Right kidney (tissue), 9 donors: ENCODE measurements at places on chromosomes 2 and 18.

- DNase-seq, result no peak
Observed at GRCh38 chr2:240213476-240214421, 73.3 kb upstream of the OTOS start.

- DNase-seq, result no peak
Observed at GRCh38 chr18:63185984-63186383, 133.6 kb downstream of the BCL2 start.

- no peak for DNase-seq
Observed at GRCh38 chr18:55302167-55302833, 285.7 kb downstream of the TCF4 start.

GRCh38 chr18:75350512-75350839, 77.0 kb downstream of the SMIM21 start:
- DNase-seq, result no peak

DNA sequence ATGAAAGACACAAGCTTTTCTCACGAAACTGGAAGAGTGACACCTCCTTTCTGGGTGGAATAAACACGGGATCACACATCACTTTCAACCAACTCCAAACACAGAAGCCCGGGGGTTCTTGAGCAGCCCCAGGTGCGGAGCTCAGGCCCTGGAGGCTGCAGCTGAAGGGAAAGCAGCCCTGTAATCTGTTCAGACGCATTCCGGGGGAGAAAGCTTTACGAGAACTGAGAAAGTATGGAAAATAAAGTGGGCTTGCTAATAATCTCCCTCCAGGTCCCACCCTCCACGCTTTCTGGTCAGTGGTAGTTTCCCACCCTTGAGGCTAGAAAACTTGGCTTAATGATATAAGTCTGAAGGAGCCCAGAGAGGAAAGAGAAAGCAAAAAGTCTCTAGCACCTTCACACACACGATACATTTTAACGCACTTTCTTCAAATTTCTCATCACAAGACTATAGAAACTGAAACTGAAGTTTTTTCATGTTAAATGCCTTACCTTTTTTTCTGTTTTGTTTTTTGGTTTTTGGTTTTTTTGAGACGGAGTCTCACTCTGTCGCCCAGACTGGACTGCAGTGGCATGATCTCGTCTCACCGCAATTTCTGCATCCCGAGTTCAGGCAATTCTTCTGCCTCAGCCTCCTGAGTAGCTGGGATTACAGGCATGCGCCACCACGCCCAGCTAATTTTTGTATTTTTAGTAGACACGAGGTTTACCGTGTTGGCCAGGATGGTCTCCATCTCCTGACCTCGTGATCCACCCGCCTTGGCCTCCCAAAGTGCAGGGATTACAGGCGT, 141.3 kb downstream of the AFF3 start:
- no peak for DNase-seq
